ENCODE measurements at places on chromosomes 16 and 17.

DNA sequence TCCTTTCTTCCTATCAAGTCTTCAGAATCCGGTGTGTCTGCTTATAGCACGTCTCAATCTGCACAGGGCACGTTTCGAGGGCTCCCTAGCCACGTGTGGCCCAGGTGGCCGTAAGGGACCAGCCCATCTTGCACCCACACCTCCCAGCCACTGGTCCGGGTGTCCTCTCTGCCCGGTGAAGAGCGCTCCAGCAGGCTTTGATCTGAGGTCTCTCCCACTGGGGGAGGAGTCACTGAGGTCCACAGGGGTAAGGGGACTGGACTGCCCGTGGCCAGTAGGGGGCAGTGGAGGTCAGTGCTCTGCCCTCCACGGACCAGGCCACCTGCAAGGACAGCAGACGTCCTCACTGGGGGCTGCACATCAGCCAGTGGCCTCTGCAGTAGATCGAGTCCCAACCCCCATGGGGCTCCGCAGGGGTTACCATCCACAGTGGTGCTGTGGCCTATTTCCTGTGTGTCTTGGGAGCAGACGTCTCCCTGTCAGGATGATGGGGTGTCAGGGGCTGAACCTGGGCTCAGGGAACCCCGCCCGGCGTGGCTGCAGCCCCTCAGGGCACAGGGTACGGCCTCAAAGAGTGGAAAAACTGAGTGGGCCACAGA, 204.1 kb upstream of the CIBAR2 start:
- no peak for DNase-seq

- no peak for DNase-seq
These were observed 1.6 kb upstream of the LDAF1 start for GRCh38 chr16:21156767-21157467.

DNA sequence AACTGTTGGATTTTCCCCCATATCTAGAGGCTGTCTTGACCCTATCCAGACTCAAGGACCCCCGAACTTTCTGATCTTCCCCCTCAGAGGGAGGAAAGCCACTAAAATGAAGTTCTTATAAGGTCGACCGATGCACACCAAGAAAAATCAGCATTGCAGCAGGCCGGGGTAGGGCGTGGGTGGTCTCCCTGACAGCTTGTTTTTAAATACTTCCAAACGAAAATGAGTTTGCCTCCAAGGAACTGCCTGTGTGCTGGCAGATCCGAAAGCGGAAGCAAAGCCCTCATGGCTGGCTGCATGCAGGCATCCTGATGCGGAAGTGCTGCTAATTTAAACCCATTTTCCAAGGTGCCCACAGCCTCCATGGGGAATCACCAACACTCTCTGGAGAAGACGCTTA, 374.3 kb upstream of the XYLT1 start:
- DNase-seq: no peak

DNA sequence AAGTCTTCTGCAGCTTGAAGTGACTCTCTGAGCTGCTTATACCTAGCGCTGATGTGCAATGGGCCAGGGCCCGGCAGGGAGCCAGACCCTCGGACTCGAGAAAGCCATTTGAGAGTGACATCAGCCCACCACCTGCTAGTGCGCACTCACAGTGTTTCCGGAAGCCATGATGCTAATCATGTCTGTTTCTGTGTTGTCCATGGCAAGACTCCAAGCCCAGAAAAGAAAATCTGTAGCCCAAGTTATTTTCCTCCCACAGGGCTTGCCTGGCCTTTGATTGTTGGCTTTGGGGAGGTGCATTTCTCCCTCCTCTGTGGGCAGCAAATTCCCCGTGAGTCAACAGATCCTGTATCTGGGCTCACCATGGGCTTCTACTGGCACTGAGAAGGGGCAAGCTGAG, 1.8 kb upstream of the CDRT4 start:
- no peak for DNase-seq

- DNase-seq: no peak
These were observed 53.2 kb downstream of the BMERB1 start for GRCh38 chr16:15487336-15488284.

GRCh38 chr16:425082-425718, at the start of gene RAB11FIP3:
Gene RAB11FIP3 (plus strand): TSS chr16:425649. CDS start chr16:426007, 358 bp downstream.
- DNase-seq: no peak

GRCh38 chr16:78237841-78238240, 138.4 kb downstream of the WWOX start:
- DNase-seq: no peak

DNA sequence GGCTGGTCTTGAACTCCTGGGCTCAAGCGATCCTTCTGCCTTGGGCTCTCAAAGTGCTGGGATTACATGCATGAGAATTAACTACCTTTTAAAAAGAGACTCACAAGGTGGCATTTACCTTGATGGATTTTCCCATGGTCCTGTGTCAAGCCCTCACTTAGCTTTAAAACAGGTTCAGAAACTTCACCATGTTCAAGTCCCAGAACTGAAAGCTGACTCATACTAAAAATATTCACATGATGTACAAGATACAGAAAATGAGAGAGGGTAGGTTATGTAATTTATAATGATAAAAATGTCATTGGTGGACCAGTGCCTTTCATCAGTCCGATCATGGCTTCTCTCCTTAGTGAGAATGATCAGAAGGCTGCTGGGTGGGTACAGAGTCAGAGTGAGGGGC, 4.3 kb upstream of the AKAP1 start:
- no peak for DNase-seq

- no peak for DNase-seq
These were observed 33.4 kb downstream of the SOX8 start for GRCh38 chr16:1014771-1015495.

GRCh38 chr17:42246515-42246914, 29.7 kb downstream of the STAT5B start:
- DNase-seq: no peak
